Stimulated activated CD4-positive, alpha-beta T cell treated with anti-CD3 and anti-CD28 coated beads, TNF-alpha, amount 100 ng/mL, for 4 hours (primary cell): ENCODE measurements at places on chromosomes 7 and 10.

- DNase-seq: no peak
Observed at GRCh38 chr10:51659344-51659743, 40.1 kb downstream of the CSTF2T start.

DNA sequence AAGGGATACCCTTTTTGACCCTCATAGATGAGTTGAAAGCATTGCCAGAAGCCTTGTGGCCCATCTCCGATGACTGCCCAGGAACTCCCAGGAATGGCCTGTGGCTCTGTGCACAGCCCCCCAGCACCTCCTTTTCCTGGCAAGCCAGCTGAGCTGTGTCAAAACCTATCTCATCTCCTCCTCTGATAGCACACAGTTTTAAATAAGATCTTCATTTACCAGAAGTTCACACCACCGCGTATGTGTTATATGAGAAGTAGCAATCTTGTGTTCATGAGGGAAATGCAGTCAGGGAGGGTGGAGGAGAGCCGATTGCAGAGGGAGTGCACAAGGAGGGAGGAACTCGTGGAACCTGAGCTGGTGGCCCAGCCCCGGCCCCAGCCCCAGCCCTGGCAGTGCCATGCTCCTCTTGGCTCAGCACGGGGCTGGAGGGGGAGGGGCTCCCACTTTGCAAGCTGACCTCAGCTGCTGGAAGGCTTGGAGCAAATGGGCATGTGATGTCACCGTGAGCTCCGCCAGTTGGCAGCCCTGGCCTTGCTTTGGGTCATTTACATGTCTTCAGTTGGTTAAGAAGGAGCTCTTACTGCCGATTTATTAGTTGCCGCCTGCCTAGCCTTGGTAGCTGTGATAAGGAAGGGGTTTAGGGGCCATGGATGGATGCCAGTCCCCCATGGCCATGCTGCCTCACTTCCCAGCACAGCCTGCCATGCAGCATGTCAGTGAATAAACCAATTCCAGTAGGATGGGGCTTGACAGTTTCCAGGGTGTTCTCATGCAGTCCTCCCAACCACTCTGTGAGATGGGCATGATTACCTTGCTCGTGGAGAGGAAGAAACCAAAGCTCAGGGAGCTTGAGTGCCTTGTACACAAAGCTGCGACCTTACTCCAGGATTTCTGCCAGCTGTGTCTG lies 20.0 kb downstream of the UNC5B start:
- DNase-seq: no peak

- DNase-seq: no peak
Observed at GRCh38 chr7:106978425-106979420, 65.8 kb upstream of the PRKAR2B start.

DNA sequence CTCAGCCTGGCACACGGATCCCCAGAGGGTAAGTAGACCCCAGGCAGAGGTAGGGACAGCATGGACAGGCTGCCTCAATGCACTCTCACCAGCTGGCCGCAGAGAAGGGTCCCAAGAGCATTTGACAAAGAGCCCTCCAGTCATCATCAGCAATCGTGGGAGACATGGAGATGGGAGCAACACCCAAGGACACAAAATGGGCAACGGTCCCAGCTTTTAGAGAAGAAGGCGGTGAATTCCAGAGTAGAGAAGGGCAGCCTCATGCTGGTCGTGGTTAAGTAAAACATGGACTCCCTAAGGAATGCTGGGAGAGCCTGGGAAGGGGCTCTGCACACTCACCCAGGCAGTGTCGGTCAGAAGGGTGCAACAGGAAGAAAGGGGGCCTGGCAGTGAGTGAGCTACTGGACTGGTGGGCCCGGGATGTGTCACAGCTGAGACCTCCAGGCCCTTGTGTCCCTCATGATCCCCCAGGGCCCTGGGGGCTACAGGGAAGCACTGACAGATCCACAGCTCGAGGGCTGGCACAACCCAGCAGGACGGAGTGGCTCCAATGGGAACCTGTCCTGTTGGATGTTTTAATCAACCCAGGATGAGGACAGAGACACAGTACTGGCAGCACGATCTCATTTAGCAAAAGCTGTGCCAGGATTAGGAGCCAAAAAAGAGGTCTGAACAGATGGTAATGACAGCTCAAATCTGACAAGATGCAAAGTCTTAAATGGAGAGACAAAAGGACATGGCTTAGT lies 147.1 kb downstream of the NEURL1 start:
- DNase-seq: no peak

DNA sequence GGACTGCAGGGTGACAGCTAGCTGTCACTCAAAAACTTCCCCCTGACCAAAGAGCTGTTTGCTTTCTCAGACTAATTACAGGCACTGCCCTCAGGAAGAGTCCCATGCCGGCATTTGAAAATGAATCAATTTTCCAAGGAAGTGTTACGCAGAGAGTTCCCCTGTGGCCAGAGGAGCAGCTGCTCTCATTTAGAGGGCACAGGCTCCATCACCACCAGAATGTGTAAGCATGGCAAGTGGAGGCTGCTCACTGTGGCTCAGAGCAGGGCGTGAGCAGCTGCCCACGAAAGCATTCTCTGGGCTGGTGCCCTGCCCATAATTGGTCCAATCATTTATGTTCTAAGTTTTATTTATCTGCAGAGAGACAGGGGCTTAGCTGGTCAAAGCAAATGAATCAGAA lies 202.2 kb downstream of the RAMP3 start:
- no peak for DNase-seq

DNA sequence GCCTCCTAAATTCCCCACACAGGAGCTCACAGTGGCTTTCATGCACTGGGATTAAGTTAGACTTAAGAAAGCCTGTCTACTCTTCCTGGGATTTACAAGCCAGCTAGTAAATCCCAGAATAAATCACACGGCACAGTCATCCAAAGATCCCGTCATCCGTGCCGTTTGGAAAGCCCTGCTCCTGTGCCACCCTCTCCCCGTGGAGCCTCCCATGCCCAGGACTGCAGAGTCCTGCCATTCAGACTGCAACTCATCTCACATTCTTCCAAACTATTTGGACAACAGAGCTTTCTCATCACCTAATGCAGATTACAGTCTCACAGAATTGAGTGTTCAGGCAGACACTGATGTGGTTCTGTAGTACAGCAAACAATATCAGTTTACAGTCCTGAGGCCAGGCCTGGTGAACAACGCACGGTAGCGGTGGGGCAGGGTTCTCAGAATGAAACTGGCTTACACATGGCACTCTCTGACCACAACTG lies 166.5 kb downstream of the EGFR start:
- DNase-seq: no peak

GRCh38 chr7:29539471-29539870 lies 24.2 kb upstream of the PRR15 start:
- DNase-seq: no peak

GRCh38 chr10:116553378-116553980 lies 7.7 kb downstream of the PNLIP start:
- DNase-seq: no peak

DNA sequence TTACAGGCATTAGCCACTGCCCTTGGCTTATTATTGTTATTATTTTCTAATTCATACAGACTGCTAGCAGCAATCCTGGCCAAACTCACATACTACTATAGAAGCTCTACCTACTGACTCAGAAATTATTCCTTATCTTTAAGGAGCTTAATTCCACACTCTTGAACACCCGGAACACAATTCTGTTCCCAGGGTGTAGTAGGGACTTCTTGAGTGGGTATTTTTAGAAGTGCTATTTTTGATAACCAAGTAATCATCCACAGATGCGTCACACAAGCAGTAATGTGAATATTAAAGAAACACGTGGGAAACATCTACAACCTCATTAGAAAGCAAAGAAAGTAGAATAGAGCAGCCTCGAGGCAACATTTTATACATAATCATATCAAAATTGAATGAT lies 149.2 kb downstream of the PTEN start:
- DNase-seq: no peak

GRCh38 chr7:46489106-46489505 lies 568.0 kb upstream of the IGFBP3 start:
- no peak for DNase-seq

GRCh38 chr10:106660550-106660949 lies 504.0 kb downstream of the SORCS1 start:
- DNase-seq: no peak

DNA sequence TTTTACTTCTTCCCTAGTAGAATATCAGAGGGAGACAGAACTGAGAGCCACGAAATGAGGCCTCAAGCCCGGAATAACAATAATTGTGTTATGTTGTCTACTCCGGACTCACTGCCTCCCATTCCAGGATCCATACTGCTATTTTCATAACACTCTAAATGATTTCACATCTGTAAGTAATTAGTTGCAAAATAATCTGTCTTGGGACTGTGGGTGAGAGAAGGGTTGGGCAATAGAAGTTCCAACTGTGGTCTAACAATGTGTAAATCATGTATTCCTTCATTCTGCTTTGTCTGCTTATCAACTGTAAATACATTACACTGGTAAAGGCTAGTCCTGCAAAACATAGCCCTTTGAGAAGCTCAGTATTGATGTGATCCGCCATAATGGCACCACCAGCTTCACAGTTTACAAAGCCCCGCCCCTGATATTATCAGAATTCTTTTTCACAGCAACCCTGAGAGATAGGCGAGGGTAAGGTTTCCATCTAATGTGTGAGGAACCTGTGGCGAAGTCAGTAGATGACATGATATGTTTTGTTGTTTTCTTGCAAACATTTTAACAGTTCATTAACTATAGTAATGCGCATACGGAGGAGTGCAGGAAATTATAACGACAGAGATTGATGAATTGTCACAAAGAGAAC lies 265.7 kb upstream of the BMPER start:
- no peak for DNase-seq

GRCh38 chr7:141550386-141551093 lies 670 bp upstream of the AGK start:
- DNase-seq: no peak

DNA sequence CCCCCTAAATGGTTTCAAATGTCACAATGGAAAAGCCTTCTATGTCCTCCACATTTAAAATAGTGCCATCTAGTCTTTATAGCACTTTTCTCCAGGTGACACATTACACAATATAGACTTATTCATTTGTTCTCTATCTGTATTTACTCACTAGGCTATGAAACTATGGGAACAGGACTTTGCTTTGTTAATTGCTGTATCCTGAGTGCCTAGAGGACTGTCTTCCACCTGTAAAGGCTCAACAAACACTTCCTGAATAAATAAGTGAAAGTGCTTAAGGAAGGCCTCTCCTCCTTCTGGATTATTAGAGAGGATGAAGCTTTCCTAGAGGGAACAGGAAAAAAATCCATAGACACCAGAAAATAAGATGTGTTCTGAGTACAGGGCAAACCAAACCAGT lies 397.6 kb upstream of the LRRN3 start:
- no peak for DNase-seq

DNA sequence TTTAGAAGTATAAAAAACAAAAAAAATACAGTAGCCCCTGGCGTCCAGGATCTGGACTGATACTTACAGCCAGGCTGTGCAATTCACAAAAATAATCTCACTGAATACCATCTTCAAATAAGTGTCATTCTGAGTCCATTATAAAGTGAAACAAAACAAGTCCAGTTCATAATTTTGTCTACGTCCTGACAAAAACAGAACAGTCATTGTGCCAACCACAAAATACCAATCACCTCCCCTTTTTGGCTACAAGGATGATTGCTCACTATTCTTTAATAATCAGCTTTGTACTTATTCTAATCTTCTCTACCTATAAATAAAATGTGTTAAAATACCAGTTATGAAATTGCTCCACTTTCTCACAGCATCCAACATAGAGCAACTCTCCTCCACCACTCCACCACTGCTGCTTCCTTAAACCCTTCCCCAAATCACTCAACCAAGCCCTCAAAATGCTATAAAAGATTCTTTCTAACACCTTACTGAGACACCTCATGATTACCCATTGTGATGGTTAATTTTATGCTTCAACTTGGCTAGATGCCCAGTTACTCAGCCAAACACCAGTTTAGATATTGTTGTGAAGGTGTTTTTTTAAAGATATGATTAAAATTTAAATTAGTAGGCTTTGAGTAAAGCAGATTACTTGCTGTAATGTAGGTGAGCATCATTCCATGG lies 479.8 kb upstream of the SEMA3A start:
- DNase-seq: no peak

GRCh38 chr7:107461938-107462533 lies 7.8 kb upstream of the GPR22 start:
- DNase-seq: no peak

GRCh38 chr7:70807650-70808049 lies 324.3 kb upstream of the GALNT17 start:
- DNase-seq: no peak

DNA sequence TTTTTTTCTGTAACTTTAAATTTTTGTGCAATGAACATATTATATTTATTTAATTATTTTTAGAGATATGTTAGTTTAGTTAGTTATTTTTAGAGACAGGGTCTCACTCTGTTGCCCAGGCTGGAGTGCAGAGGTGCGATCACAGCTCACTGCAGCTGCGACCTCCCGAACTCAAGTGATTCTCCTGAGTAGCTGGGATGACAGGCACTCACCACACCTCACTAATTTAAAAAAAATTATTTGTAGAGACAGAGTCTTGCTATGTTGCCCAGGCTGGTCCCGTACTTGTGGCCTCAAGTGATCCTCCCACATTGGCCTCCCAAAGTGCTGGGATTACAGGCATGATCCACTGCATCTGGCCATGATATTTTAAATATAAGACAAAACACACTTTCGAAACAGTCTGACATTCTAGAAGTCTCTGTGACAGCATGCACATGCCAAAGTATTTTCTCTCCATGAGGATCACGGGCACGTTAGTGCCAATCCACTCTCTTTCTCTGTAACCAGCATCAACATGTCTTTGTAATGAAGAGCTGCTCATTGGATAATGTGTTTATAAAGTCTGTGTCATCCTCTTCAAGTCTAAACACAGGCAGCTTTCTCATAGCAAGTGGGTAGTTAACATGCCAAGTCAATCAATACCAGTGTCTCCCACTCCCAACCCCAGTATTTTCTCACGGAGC lies 137.4 kb downstream of the GLI3 start:
- DNase-seq: no peak

- DNase-seq: no peak
Observed at GRCh38 chr7:148925836-148926235, 41.7 kb upstream of the EZH2 start.

GRCh38 chr7:143188994-143189393 lies 5.8 kb downstream of the TAS2R39 start:
- no peak for DNase-seq

GRCh38 chr7:130669085-130669700 lies 645 bp upstream of the COPG2 start:
- DNase-seq: no peak

DNA sequence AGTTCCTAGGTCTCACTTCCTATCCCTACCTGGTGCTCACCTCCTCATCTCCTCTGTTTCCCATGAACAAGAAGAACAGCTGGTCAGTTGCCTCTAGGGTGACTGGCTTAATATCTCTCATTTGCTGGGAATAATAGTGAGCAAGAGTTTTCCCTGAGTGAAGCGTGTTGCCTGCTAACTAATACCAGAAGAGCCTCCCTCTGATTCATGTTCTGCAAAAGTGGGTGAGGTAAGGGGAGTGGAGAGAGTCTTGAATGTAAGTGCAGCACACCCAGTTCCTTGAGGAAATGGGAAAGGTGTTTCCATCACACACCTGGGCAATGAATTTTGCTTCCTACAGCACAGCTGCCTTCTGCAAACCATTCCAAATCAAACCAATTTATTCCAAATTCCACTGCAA lies 29.6 kb downstream of the FZD1 start:
- no peak for DNase-seq

- DNase-seq: no peak
Observed at GRCh38 chr10:8052956-8053445, 1.5 kb upstream of the GATA3 start.

GRCh38 chr7:26489391-26489790 lies 197.7 kb downstream of the SNX10 start:
- no peak for DNase-seq
